ENCODE measurements at places on chromosomes 11 and 22. TPM values are rescaled to one million over a fixed set of nuclear protein-coding genes. Genes with fewer than 3 reads are reported as not detected.

Gene PATE4
- total RNA-seq: not detected

Gene CATSPER1
- total RNA-seq: 0.54 TPM

DNA sequence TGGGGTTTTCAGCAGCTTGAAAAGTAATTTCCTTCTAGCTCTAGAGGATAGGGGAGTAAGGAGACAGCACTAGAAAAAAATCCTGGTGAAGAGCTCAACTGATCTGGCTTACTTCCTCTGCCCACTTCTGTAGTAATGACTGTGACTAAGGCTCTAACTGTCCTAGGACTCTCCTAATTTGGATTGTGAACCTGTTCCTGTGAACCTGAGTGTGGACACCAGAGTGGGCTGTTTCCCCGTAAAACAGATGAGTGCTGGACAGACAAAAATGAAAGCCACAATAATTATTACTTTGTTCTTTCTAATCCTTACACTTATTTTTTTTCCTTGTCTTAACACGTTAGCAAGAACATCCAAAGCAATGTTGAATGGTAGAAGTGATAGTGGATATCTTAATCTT lies 154.1 kb downstream of the AASDHPPT start:
- H3K4me1 ChIP-seq: no peaks in the 10 kb centered on the region
- H3K4me3 ChIP-seq: no peak overlapping the region
- H3K27me3 ChIP-seq: peaks cover 37% of the 10 kb centered on the region
- H3K36me3 ChIP-seq: no peaks in the 10 kb centered on the region
- H3K27ac ChIP-seq: no peak overlapping the region
- DNase-seq: no peak

DNA sequence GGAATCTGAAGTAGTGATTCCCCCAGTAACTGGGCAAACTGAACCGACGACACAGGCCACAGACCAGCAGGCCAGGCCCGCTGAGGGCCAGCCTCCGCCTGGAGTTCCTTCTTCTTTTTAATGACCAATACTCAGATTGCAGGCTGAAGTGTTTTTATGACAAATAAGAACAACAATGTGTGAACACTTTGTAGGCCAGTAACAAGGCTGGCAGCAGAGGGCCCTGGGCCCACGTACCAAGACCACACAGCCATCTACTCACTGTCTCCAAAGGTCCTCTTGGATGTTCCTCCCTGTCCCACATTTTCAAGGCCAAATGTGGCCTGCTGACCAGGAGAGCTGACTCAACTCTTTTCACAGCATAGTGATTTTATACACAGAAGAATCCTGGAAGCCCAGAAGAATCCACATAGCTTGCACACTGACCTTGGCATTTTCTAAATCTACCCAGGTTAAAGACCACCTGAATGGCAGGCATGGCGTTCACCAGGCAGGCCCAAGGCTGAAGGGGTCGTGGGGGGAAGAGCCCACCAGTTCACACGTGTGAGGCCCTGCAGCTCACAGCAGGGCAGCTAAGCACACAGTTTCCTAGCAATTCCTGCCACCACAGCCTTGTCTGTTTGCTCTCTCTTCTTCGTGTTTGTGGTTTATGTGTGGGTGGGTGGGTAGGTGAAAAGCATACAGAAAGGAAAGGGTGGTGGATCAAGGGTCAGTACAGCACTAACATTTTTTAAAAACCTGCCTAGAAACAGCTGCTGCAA lies 13.3 kb downstream of the SMCO4 start:
- peak overlapping the region; percentile 88 for H3K27ac ChIP-seq
- H3K4me3 ChIP-seq: no peak overlapping the region
- no peaks in the 10 kb centered on the region for H3K36me3 ChIP-seq
- peaks cover 38% of the 10 kb centered on the region for H3K4me1 ChIP-seq
- DNase-seq: no peak

Gene BTBD18
- not detected for total RNA-seq

Gene DSCAML1
- total RNA-seq: not detected

Gene BRSK2
- 1.9 TPM for total RNA-seq

Gene VSIG10L2
- total RNA-seq: not detected

Gene ACER3
- 17.6 TPM for total RNA-seq

DNA sequence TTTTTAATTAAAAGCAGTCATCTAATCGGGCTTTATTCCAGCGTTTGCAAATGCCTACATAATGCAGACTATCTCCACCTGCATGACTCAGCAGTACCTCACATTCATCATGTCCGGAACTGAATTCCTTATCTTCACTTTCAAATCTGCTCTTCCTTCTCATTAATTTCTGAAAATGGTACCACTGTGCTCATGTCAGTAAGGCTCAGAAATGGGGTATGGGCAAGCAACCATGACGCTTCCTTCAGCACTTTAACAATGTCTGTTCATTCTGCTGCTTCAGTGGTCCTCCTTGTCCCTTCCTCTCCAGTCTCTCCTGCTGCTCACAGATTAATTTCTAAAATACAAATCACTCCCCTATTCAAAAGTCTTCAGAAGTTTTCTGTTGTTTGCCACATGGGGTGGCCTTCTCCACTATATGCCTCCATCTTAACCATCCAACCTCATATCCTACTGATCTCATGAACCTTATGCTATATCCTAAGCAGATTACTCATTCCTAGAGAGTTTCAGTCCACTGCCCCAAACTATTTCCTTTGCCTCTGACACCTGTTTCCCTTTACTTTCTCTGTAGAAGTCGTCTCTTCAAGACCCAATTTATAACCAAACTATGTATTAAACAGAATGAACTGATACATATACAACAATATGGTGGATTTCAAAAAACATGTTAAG lies 7.0 kb downstream of the GTF2H1 start:
- no peak overlapping the region for H3K4me3 ChIP-seq
- DNase-seq: no peak
- no peaks in the 10 kb centered on the region for H3K27me3 ChIP-seq
- peak overlapping the region; percentile 51 for H3K27ac ChIP-seq
- H3K4me1 ChIP-seq: peaks cover 39% of the 10 kb centered on the region

DNA sequence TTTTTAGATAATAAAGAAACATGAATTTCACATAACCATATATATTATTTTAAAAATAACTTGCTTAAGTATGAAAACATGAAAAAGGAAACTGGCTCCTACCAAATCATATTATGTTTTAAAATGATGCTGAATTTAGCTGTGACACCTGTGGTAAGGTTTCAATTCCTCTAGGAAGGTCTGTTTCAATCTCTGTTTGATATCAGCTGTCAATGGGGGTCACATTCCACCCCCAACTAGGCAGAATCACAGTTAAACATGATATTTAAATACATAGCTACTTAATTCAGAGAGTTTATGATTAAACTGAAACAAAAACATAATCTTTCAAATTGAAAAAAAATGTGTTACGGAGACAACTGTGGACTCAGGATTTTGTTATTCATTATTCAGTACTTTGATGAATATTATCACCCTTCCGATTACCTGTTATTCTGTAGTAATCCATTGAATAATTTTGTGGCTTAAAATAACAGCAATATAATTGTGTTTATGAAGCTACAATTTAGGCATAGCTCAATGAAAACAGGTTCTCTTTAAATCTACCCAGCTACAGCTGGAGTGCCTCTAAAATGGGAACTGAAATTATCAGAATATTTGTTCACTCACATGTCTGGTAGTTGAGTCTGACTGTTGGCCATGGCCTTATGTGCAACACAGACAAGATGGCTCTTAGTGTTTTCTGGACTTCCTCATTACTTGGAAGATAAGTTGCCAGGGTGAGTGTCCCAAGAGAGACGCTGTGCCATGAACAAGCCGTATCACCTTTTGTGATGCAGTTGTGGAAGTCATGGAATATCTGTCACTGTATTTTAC lies 244.6 kb upstream of the ANO3 start:
- H3K27ac ChIP-seq: no peak overlapping the region
- no peak overlapping the region for H3K4me3 ChIP-seq
- H3K27me3 ChIP-seq: no peaks in the 10 kb centered on the region
- no peak for DNase-seq

DNA sequence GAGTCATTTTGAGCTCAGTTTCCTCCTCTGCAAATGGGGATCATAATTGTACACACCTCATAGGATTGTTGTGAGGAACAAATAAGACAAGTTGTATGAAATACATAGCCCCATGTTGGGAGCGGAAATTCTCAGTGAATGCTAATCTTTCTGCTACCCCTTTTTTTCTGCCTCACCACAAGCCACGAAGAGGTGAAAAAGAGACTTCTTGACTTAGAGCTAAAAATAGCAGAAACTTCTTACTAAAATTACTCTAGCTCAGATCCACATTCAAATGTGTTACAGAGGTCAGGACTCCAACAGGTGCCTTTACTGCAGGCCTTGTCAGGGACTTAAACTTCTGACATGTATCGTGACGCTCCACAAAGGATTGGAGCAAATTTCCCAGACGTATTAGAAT lies 128.5 kb downstream of the MIAT start:
- peaks cover 11% of the 10 kb centered on the region for H3K36me3 ChIP-seq
- H3K27me3 ChIP-seq: no peaks in the 10 kb centered on the region
- no peaks in the 10 kb centered on the region for H3K4me1 ChIP-seq
- H3K4me3 ChIP-seq: no peak overlapping the region
- H3K27ac ChIP-seq: no peak overlapping the region

DNA sequence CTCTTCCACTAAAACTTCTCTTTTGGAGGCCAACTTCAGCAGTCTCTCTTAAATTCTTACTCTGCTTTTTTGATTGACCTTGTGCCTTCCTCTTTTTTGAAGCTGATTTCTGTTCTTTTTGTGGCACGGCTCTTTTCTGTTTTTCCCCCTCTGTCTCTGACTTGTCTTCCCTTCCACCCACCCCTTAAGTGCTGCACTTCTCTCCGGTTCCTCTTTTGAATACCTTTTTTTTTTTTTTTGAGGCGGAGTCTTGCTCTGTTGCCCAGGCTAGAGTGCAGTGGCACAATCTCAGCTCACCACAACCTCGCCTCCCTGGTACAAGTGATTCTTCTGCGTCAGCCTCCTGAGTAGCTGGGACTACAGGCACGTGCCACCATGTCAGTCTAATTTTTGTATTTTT lies 211.9 kb downstream of the BLID start:
- no peak overlapping the region for H3K4me3 ChIP-seq
- no peaks in the 10 kb centered on the region for H3K4me1 ChIP-seq
- no peaks in the 10 kb centered on the region for H3K27me3 ChIP-seq
- DNase-seq: no peak
- no peak overlapping the region for H3K27ac ChIP-seq

DNA sequence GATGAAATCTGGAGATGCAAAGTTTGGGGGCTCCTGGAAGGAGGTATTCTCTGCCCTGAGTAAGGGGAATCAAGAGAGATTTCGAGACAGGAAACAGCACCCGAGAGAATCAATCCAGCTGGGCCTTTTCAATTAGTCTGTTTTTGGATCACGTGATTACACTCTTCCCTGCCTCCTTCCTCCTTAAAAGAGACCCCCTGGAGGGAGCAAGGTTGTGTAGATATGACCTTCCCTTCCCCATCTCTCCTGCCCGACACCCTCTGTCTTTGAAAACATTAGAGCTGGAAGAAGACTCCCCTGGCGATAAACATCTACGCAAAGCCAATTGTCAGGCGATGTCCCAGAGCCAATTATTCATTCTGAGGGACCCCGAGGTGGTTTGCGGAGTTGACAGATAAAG lies 407.9 kb downstream of the MIAT start:
- no peak overlapping the region for H3K4me3 ChIP-seq
- peaks cover 10% of the 10 kb centered on the region for H3K4me1 ChIP-seq
- H3K27ac ChIP-seq: no peak overlapping the region
- no peak for DNase-seq
- H3K27me3 ChIP-seq: no peaks in the 10 kb centered on the region

- H3K4me1 ChIP-seq: peaks cover 9% of the 10 kb centered on the region
- H3K27me3 ChIP-seq: no peaks in the 10 kb centered on the region
- no peak for DNase-seq
- no peak overlapping the region for H3K4me3 ChIP-seq
- no peaks in the 10 kb centered on the region for H3K36me3 ChIP-seq
- no peak overlapping the region for H3K27ac ChIP-seq
These were observed 4.2 kb downstream of the GRAMD1B start for GRCh38 chr11:123434262-123434661.

- DNase-seq: no peak
- H3K4me3 ChIP-seq: no peak overlapping the region
- H3K27ac ChIP-seq: no peak overlapping the region
- H3K4me1 ChIP-seq: peaks cover 27% of the 10 kb centered on the region
These were observed 3.7 kb downstream of the ASPHD2 start for GRCh38 chr22:26432619-26433311.

Measured in osteocyte (in vitro differentiated cells).